ENCODE measurements at places on chromosomes 3 and 15.

DNA sequence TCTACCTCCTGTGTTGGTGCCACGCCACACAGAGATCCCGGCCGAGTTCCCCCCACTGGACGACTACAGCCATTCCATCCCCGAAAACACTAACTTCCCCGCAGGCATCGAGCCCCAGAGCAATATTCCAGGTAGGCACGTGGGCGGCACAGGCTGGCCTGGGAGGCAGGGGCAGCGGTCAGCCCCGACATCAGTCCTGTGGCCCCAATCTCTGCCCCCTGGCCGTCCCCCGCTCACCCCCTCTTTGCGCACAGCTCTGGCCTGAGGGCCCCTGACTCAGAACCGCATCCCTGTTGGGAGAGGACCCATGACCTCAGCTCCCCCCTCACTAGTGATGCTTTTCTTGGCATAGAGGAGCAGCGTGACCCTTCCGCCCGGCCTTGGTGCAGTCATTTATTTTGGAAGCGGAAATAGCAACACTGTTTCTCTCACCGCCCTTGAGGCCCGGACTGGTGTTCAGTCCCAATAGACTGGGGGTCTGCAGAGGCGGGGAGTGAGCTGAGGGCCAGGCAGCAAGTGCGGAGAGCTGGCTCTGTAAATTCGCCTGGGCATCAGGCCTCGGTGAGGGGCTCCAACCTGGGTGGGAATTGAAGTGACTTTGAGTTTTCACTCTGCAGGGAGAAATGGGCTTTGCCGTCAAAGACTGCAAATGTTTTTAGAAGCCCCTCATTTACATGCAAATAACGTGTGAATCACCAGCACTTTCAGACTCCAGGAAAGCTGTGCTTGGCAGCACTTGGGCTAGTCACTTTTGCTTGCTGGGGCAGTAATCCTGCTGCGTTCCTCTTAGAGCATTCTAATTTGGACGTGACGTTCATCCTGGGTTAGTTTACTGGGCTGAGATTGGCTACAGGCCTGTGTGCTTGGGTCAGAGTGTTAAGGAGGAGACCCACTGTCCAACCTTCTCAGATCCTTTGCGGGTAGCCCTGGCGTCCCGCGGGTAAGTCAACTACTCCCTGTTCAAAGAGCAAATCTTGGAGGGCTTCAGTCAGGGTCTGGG lies 88.9 kb downstream of the AAGAB start:
- DNase-seq: no peak

- no peak for DNase-seq
Observed at GRCh38 chr15:27082526-27082925, 111.5 kb downstream of the GABRG3 start.

DNA sequence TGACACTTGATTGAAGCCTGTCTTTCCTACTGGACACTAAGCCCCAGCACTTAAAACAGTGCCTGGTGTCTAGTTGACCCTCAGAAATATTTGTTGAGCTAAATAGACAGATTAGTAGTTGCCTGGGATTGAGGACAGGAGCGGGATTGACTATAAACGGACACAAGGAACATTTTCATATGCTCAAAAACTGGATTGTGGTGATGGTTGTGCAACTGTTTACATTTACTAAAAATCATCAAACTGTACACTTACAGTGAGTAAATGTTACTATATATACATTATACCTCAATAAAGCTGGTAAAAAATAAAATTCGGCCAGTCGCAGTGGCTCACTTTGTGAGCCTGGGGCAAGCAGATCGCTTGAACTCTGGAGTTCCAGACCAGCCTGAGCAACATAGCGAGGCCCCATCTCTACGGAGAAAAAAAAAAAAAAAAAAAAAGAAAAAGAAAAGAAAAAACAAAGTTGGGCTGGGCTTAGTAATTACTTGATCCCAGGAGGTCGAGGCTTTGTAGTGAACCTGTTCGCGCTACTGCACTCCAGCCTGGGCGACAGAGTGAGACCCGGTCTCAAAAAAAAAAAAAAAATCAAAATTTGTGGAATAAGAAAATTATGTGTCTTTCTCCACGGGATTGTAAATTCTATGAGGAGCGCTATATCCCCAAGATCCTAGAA lies 632 bp upstream of the IDH3A start:
- no peak for DNase-seq

DNA sequence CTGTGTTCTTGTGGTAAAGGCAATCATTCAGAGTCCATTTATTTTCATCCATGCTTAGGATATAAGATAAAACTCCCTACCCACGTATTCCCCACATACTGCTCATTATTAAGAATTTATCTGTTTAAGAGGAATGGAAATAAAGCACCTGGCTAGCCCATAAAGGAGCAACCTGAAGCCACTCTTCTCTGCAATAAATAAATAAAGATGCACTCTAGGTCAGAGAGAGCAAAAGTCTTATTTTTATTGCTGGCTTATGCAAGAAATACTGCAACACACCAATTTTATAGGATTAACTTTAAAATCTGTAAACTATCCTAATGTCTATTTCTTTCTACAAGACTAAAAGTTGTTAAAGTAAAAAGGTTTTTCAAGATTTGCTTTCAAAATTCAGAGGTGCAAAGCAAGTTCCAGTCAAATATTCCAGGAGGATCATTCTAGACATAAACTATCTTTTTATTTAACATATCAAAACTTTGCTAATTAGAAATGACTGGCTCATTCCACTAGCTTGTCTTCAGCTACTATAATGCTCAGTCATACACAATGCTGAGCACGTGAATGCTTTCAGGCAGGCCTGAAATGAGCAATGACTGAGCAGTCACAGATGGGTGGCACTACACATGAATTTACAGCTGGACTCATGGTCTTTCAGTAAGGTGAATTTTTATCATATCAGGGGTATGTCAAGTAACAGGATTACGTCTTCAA lies 7.1 kb downstream of the TJP1 start:
- no peak for DNase-seq

DNA sequence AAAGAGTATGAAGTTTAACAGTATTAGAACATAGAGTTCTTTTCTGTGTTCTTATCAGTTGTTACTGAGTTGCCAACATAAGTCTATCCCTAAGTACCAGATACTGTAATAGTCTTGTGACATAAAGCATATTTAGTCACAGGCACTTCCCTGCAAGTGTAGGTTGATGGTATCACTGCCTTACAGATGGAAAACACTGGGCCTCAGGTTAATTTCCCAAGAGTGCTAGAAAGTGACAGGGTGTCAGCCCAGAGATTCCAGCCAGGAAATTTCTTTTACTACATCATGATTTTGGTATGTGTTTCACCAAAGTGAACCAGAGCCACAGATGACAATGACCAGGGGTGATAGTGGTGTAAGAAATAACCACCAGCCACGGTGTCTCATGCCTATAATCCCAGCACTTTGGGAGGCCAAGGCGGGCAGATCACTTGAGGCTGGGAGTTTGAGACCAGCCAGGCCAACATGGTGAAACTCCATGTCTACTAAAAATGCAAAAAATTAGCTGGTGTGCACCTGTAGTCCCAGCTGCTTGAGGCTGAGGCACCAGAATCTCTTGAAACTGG lies 3.2 kb downstream of the EIF1B start:
- no peak for DNase-seq

GRCh38 chr15:52392008-52392687 lies 96.5 kb upstream of the MYO5C start:
- DNase-seq: no peak
